ENCODE measurements at places on chromosomes 3 and 15.

DNA sequence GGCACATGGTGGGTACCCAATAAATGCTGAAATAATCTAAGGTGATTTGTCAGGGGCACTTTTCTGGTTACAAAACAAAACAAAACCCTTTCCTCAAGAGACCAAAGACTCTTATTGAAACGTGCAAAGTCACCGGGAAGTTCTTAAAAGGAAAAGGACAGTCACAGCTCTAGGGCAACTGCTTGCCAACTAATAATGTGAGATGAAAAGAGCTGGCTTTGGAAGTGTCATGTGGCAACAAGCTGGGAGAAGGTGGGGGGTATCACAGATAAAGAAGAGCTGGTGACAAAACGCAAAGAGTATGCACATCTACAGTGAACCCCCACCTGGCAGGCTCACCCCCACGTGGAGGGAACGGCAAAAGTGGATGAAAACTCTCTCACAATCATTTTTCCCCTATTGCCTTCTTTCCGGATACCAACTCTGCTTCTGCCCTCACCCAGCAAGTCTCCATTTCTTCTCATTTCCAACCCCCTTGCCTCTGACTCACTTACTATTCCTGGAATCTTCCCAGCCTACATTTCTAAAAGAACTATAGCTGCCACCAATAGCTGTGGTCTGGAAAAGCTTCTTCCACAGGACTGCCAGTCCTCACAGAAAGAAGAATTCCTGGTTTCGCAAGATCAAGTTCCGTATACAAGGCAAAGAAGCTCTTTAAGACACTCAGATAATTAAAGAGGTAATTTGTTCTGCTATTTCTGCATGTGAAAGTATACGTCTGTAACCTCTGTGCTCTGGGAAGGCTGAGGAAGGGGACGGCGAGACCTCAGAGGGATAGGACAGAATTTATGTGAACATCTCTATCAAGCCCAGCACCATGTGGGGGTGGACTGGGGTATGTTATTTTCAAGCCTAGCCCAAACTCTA lies 21.8 kb upstream of the ANPEP start:
- DNase-seq, result no peak

DNA sequence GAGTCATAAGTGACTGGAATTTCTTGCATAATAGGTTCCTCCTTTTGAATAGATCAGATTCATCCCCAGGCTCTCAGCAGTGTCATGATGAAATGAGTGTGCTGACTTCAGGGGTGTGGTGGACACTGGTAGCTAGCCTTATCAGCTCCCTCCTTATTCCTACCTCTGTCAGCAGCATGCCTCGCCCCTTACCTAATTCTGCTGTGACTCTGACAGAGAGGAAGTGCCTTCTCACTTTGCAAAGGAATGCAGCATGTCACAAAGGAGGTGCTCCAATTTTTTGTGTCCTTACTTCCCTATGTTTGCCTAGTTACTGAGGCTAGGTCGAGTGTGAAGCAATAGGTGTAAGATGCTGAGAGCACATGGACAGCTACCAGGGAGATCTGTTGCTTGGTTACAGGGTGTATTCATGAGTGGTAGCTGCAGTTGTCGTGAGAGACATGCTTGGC lies 90.6 kb downstream of the TNFAIP8L3 start:
- DNase-seq, result no peak

- DNase-seq, result no peak
Measured at GRCh38 chr3:94115482-94115881, 52.6 kb downstream of the NSUN3 start.

DNA sequence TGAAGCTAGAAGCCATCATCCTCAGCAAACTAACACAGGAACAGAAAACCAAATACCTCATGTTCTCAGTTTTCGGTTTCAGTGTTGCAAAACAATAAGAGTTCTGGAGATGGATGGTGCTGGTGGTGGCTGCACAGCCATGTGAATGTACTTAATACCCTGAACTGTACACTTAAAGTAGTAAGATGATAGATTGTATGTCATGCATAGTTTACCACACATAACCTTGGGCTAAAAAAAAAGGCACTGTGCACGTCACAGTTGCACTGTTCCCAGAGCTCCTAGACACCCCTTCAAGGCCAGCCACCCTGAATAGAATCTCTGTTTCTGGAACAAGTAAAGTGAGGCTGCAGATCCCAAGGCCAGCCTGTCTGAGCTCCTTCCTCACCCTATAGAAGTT lies 243.3 kb upstream of the IGF1R start:
- no peak for DNase-seq

DNA sequence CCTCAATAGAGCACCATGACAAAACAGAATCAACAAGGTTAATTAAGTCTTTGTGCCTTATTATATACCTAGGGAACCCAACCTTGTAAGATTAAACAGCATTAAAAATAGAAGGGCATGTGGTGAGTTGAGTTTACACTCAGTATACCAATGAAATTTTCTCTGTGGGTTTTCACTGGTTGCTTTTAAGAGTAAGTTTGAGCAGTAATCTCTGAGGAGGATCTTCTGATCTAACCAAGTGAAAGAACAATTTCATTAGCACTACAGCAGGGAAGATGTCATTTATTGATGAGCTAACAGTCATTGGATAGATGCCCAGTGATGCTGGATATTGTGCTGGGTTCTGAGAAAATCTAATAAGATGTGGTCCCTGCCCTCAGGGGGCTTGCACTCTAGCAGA lies 26.9 kb upstream of the AKAP13 start:
- no peak for DNase-seq

DNA sequence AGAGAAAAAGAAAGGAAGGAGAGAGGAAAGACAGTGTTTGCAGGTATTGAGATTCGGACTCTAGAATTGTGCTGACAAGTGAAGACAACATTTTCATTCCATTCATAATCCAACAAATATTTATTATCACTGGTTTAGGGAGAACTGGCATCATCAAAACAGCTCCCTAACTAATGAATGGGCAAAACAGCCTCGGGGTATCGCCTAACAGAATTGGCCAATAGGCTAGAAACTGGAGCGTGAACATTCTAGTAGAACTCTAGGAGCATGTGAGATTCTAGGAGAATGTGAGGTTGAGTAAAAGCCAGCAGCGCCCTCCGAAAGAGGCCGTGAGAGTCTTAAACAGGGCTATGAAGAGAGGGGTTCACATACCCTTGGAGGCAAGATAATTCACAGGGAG lies 221.8 kb upstream of the WNT5A start:
- DNase-seq, result no peak

GRCh38 chr15:51183076-51183475 lies 88.4 kb upstream of the TNFAIP8L3 start:
- DNase-seq, result peak; percentile 1

- no peak for DNase-seq
Measured at GRCh38 chr15:95235033-95235432, 1003.7 kb downstream of the MCTP2 start.

DNA sequence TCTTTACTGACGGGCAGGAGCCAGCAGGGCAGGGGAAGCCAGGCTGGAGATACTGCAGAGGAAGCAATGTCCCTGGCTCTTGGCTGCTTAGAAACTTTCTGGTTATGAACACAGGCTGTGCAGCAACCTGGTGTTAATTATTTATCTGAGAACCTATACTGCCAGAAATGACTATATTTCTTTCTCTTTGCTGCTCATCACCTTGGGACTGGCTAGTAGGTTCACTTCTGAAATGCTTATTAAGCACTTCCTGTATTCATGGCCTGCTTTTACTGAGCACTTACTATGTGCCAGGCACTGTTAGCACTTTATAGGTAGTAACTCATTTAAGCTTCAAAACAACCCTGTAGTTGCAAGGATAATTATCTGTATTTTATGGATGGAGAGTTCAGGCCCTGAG lies 57.6 kb downstream of the RAB11A start:
- no peak for DNase-seq

- no peak for DNase-seq
Measured at GRCh38 chr15:70955151-70955550, 62.5 kb downstream of the LRRC49 start.

- no peak for DNase-seq
Measured at GRCh38 chr3:14319654-14320182, 82.7 kb upstream of the SLC6A6 start.

DNA sequence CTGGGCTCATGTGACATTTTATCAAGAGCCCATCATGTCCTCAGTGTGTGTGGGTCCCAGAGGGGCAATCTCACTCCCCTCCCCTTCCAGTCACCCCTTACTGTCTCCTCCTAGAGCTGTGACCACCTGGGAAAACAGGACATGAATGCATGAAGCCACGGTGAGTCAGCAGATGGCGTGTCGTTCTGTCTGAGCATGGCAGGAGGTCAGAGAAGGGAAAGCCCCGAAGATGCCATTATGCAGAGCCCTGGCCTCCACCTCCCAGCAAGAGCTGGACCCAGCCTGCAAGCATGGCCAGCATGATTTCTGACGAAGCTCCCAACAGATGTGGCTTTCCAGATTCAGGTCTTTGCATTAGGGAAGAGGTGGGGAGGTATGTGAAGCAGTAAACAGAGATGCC lies 118.5 kb downstream of the TLE3 start:
- DNase-seq, result no peak

DNA sequence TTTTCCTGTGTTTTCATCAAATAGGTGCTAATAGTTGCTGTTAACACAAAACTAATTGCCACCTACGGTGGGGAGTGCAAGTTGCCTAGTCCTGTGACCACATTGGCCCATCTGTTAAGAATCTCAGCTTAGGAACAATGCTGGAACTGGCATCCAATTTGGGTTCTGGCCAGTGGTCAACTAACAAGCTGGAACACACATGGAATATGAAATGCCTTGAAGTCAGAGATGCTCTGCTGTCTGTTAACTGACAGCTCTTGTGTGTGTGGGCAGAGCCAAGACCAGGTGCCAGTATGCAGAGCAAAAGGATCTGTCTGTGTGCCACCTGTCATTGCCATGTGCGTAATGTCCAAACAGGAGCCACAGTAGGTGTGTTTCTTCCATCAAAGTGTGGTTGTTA lies 460.8 kb downstream of the ROBO2 start:
- no peak for DNase-seq

DNA sequence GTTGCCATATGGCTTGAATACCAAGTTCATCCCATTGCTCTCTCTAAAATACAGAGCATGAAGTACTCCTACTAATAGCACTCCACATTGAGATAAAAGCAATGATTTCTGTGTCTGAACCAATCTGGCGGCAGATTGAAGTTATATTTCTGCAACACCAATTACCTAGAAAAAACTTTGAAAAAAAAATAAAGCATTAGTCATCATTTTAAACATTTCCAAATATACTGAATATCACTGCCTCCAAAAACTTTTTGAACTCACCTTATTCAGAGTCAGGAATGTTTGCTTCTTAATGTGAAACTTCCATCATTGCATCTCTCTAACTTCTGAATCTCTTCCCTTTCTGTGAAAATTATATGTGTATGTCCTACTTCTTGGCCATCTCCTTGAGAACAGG lies 540.5 kb downstream of the GRM7 start:
- no peak for DNase-seq

DNA sequence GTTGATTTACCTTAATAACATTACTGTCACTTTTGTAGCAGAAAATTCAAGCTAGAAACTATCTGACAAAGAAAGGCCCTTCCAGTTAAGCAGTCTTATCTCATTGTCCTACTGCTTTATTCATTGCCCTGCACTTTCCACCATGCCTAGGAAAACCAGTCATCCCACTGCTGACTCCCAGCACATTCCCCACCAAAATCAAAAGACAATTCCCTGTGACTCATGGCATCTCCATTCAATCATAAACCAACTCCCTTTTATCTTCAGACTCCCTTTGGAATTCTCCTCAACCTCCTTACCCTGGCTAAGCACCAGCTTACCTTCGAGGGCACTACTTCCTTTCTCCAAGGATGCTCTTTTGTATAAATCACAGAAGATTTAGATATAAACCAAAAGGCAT lies 184.3 kb downstream of the PLCH1 start:
- no peak for DNase-seq

DNA sequence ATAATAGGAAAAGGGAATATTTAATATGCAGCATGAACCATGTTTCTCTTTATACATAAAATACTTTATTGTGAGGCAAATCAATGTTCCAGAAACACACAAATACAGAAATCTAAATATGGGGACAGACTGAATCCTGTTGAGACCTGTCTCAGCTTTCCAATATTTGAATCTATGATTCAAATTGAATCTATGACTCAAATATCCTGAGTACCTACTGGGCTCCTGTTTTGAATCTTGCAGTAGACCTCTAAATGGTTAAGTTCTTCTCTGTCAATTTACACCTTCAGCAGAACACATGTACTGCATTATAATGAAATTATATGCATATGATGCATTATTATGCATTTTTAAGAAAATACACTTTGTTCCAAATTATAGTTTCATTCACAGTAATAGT lies 143.2 kb upstream of the PLXND1 start:
- no peak for DNase-seq
